CD14-positive monocyte (primary cell): ENCODE measurements at places on chromosomes 7 and 10. TPM values are rescaled to one million over a fixed set of nuclear protein-coding genes. Genes with fewer than 3 reads are reported as not detected.

DNA sequence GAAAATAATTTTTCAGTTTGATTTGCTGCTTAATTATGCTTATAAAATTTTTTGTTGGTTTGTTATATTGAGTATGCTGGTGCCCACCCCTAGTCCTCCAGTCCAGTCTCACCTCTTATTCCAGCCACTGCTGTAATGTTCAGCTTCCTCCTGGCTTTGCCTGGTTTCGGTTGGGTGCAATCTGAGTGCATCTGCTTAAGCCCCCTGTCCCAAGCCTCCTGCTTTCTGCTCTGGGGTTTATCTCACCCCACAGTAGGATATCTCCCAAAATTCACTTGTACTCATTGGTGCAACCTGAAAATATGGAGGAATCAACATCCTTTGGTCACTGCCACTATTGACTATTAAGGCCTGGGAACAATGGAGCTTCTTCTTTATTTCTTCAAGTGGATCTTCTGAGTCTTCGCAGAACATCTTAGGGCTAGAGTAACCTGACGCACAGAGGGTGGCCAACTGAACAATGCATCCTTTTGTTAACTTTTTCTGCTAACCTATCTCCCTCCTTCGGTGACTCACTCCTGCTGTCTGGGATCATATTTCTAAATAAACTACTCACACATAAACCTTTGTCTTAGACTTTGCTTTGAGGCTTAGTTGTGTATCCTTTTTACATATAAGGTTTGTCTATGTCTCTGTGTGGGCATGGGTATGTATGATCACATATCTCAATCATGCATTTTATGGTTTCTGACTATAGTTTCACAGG is 19.1 kb upstream of the SOSTDC1 start:
- no peaks in the 10 kb centered on the region for H3K27me3 ChIP-seq
- H3K36me3 ChIP-seq: no peaks in the 10 kb centered on the region
- no peak overlapping the region for H3K4me3 ChIP-seq
- H3K4me1 ChIP-seq: no peaks in the 10 kb centered on the region
- no peak for DNase-seq

Gene SLC26A4
- polyA plus RNA-seq: 0.03 TPM in 1 of 2 replicates, not detected in the other

- H3K4me3 ChIP-seq: no peak overlapping the region
- no peak overlapping the region for H3K27ac ChIP-seq
- no peaks in the 10 kb centered on the region for H3K36me3 ChIP-seq
- DNase-seq: no peak
- no peaks in the 10 kb centered on the region for H3K27me3 ChIP-seq
Measured at GRCh38 chr7:142992427-142992826, 30.3 kb upstream of the KEL start.

Gene PTPN20
- not detected for polyA plus RNA-seq

Gene CYP3A7
- not detected for polyA plus RNA-seq

GRCh38 chr7:24727154-24728120 is 29.8 kb downstream of the GSDME start:
- H3K36me3 ChIP-seq: no peaks in the 10 kb centered on the region
- no peak for DNase-seq
- H3K4me1 ChIP-seq: no peaks in the 10 kb centered on the region
- no peak overlapping the region for H3K4me3 ChIP-seq
- H3K27me3 ChIP-seq: peaks cover 6% of the 10 kb centered on the region

Gene CCDC172
- not detected for polyA plus RNA-seq

Gene CCL24
- 1.2 and 2.9 TPM in 2 replicates for polyA plus RNA-seq

- no peaks in the 10 kb centered on the region for H3K36me3 ChIP-seq
- H3K27me3 ChIP-seq: no peaks in the 10 kb centered on the region
- H3K4me3 ChIP-seq: no peak overlapping the region
- no peaks in the 10 kb centered on the region for H3K4me1 ChIP-seq
- no peak overlapping the region for H3K27ac ChIP-seq
Measured at GRCh38 chr7:17623546-17624185, 316.6 kb downstream of the SNX13 start.

- no peak overlapping the region for H3K4me3 ChIP-seq
- H3K27ac ChIP-seq: no peak overlapping the region
- DNase-seq: no peak
- H3K27me3 ChIP-seq: no peaks in the 10 kb centered on the region
- H3K4me1 ChIP-seq: peaks cover 20% of the 10 kb centered on the region
Measured at GRCh38 chr7:132653366-132653930, 77.2 kb upstream of the PLXNA4 start.

DNA sequence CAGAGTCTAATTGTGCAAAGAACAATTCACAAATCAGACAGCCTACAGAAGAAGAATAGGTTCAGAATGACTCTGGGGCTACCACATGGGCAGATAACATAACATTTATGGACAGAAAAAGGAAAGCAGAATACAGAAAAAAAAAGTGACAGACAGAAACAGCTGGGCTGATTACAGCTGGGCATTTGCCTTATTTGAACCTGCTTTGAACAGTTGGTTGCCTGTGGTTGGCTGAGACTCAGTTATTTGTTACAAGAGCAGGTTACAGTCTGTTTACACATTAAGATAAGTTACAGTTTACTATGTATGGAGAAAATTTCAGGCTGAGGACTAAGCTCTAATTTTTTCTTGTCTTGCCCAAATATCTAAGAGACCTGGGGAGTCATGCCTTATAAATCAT is 327.2 kb downstream of the GALNT17 start:
- no peaks in the 10 kb centered on the region for H3K36me3 ChIP-seq
- no peaks in the 10 kb centered on the region for H3K27me3 ChIP-seq
- H3K4me3 ChIP-seq: no peak overlapping the region

DNA sequence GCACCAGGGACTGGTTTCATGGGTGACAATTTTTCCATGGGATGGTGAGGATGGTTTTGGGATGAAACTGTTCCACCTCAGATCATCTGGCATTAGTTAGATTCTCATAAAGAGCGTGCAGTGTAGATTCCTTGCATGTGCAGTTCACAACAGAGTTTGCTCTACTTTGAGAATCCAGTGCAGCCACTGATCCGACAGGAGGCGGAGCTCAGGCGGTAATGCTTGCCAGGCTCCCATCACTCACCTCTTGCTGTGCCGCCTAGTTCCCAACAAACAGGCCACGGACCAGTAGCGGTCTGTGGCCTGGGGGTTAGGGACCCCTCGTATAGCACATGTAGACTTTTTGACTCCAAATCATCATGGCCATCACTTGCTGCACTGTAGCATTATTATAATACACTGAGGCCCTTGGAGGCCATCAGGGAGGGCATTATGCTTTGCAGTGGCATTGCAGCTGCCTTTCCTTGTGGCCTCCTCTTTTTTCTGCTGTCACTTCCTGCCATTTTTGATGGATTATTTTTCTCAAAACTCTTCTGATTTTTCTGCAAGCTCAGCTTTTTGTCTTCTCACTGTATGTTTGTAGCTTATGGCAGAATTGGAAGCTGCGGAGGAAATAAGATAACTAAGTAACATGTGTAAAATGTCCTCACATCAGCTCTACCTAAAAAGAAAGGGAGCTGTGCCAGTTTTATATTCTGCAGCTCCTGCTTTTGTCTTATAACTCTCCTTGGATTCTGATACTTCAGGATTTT is 18.5 kb downstream of the CSGALNACT2 start:
- H3K27ac ChIP-seq: peak overlapping the region; percentile 45
- H3K27me3 ChIP-seq: no peaks in the 10 kb centered on the region
- H3K4me1 ChIP-seq: peaks cover 32% of the 10 kb centered on the region
